Vagina (tissue), 2 donors: ENCODE measurements at places on chromosomes 13 and 19.

DNA sequence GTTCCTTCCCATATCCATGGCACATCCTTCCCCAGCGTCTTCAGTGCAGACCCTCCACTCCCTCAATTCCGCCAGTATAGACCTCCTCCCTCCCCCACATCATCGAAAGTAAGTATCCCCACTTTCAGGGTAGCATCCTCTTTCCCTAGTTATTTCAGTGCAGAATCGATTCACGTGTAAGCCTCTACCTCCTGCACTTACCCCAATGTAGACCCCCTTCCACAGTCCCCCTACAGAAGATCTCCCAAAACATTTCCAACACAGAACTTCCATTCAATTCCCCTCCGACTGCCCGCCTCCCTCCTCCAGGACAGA is 664 bp downstream of the IRF3 start:
- DNase-seq: no peak

DNA sequence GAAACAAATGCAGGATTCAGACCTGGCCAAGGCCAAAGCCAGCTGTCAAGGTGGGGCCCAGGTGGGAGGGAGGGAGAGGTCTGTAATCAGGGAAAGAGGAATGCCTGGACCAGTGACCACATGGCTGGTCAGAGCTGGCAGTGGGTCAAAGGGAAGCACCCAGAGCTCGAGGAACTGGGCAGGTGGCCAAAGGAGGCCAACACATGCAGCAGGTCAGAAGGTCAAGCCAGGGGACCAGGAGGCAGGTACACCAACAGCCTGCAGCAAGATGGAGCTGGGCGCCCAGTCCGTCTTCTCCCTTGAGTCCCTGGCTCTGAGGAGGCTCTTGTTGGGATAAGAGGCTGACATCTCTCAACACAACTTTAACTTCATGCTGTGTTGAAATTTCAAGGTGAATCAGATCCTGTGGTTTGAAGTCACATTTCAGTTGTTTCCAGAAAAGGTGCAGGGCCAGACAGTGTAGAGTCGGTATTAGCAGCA is 17.1 kb downstream of the GPATCH1 start:
- DNase-seq: no peak

GRCh38 chr19:6274756-6275155 is 5.0 kb downstream of the MLLT1 start:
- no peak for DNase-seq

- DNase-seq: no peak
Measured at GRCh38 chr19:48734625-48735024, 5.8 kb downstream of the RASIP1 start.
